ENCODE measurements at places on chromosomes 5 and 9. TPM values are rescaled to one million over a fixed set of nuclear protein-coding genes. Genes with fewer than 3 reads are reported as not detected.

IRX1 gene
- 66.8 TPM for total RNA-seq

SH3TC2 gene
- 13.7 TPM for total RNA-seq

GALNT12 gene
- total RNA-seq: 14.3 TPM

WDR38 gene
- total RNA-seq: not detected

Data from placental epithelial cell (primary cell).